Stimulated activated CD8-positive, alpha-beta memory T cell treated with anti-CD3 and anti-CD28 coated beads, Interleukin-7, amount 100 ng/mL, for 48 hours (primary cell): ENCODE measurements at places on chromosomes 11 and 22.

DNA sequence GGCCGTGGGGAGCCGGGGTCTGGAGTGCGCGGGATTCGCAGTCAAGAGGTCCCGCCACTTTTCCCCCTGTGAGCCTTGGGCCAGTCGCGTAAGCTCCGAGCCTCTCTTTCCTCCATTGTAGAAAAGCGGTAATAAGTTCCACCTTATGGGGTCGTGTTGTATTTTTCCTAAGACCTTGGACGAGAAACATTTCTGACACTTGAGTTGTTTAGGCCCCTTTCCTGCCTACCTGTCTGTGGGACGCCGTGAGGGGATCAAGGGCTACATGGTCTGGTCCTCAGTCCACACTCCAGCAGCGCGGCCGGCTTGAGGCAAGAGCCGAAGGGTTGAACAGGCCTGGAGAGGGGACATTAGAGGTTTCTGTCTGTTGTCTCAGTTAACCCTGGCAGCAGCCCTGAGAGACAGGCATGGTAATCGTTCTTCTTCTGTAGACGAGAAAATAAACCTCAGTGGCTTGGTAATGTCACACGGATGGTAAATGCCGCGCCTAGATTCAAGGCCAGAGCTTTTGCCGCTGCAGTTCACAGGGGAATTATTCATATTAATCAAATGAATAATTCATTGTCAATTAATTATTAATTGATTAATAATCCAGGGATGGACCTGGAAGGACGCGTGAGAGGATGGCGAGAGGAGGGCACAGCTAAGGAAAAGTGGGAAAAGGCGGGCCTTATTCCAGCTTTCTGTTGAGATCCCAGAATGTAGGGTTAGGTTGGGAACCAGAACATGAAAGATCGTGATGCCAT is 545 bp downstream of the FEN1 start:
- DNase-seq = no peak

DNA sequence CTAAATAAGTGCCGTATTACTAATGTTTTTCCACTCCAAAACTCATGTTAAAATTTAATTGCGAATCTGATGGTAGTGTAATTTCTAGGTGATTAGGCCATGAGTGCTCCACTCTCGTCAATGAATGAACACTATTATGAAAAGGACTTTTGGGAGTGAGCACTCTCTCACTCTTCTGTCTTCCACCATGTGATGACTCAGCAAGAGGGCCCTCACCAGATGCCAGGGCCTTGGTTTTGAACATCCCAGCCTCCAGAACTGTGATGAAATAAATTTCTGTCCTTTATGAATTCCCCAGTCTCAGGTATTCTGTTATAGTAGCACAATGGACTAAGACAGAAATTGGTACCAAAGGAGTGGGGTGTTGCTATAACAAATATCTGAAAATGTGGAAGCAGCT is 8.1 kb downstream of the JRKL start:
- DNase-seq = no peak

DNA sequence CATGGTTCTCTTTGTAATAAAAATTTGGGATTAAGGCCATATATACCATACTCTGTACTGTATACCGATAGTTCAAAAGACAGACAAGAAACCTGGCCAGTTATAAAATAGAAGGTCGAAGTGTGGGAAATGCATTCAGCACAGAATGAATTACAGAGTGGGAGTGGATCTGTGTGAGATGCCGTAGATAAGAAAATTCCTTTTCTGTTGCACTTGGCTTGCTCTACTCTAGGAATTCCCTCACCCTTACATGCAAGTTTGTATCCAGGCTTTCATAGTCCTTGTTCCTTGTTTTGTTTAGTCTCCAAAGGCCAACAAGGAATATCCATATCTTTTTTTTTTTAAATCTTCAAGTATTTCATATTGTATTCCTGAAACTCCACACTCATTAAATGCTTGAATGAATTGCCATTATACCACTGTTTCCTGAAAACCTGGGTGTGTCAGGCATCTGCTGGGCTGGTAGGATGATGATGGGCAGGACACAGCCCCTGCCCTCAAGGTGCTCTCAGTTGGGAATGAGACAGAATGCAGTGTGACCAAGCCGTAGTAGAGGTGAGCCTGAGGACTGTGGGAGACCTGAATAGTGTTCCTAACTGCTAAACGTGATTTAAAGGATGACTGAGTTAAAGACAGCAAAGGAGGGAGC is 53.5 kb downstream of the TEAD1 start:
- DNase-seq = no peak

DNA sequence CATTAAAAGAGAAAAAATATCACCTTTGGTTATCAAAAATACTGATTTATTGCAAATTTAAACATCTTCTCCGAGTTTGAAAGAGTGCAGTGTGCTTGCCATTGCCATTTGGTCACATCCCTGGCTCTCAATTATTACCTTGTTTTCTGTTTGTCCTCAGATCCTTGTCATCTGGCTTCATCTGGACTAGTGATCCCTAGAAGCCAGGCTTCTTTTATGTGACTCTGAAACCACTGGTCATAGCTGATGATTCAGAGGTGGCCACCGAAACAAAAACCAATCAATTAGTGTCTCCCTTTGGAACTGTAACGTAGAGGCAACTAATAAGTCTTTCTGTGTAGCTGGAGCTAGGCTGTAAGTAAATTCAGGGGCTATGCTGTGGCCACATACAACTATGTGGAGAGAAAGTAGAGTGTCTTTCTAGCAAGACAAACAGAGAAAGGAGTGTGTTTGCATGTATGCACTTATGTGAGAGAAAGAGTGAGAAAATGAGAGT is 237.9 kb downstream of the LUZP2 start:
- no peak for DNase-seq

DNA sequence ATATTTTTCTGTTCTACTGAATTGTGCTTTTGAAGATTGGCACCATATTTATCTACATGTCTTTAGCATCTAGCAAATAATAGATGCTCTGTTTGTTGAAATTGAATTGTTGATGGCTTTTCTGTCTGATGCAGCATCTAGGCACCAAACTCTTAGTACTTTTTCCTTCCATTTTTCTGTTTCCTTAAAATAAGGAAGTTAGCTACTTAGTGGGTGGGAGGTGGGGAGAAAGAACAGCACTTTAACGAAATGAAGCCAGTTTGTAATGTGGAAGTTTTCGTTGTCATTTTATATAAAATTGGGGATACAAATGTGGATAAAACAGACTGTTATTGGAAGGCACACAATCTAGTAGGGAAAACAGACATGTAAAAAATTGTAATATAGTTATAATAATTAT is 76.6 kb downstream of the HIPK3 start:
- no peak for DNase-seq

DNA sequence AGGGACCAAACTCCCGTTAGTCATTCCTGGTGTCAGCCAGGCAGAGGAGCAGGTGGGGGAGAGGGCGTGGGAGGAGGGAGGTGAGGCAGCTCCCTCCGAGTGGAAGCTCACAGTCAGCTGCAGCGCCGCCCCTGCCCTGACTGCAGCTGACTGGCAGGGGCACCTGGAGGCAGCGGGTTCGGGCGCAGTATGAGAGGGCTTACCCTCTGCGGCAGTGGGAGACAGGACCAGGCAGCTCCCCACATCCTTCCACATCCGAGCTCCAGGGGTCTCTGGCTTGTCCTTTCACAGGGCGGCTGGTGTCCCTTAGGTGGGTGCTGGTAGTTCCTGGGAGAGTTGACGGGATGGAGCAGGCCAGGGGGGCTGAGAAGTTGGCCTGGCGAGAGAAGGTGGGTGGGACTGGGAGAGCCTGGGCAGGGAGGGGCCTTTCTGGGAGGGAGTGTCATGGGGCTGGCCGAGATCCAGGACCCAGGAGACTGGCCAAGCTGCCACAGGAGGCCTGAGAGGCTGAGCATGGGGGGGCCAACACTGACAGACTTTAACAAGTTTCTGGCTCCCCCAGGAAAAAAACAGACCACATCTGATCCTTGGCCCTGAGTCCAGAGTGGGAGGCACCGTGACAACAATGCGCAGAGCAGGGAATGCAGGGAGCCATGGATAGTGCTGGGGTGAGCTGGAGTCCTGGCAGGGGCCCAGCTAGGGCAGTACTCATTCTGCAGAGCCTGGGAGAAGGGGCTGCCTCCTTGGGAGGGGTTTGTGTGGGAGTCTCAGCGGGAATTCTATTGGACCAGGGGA is 4.9 kb downstream of the ADORA2A start:
- DNase-seq = no peak

- no peak for DNase-seq
Measured at GRCh38 chr11:91047882-91048281, 825.0 kb upstream of the CHORDC1 start.

DNA sequence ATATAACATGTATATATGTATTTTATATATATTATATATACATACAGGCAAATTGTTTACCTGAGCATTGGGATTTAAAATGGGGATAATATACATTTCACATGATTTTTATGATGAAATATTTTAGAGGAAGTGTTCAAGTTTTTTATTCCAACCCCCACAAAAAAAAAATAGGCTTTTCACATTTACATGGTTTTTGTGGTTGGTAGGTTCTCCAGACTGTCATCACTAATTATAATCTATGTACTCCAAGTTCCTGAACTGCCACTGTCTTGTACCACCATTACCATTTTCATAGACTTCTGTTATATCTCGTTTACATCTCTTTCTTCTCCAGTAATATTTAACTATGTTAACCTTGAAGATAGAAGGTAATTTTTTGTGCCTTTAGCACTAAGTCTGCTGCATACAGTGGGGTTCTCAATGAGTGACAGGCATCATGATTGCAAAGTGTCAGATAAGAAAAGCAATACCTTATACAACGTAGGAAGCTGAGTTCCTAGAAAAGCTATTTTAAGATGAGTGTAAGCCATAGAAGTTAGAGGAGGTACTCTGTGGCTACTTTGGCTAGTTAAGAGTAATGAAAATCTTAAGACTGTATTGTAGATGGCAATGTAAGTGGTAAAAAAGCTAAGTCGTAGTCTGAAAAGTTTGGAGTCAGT is 5.2 kb downstream of the TMEM126A start:
- DNase-seq = no peak

GRCh38 chr11:107182978-107183377 is 164.7 kb upstream of the GUCY1A2 start:
- no peak for DNase-seq

GRCh38 chr11:102564110-102564509 is 33.6 kb upstream of the MMP7 start:
- DNase-seq = no peak

DNA sequence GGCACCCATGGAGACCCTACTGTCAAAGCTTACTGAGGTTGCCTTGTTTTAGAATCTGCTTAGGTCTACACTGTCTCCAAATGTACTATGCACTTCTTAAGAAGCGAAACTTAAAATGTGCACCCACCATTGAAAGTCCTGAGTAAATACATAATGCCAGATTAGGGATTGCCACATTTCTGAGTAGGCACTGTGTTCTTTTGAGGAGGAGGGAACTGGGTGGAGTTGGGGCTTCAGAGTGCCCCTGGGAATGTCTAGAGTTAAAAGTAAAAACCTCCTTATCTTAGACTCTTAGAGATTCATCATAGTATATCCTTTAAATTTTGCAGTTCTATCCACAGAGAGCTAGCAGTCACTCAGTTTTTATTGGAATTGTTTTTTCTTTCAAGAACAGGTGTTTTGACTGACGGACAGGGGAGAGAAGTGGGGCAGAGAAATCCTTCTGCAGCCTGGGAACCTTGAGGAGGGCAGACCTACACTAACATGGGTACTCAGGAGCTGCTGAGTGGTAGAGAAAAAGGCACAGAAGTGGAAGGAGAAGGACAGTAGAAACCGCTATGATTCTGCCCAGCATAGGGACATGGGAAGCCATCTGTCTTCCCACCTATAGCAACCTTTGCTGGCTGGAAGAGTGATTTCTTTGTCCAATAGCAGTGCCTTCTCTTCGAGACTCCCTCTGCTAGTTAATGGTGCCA is 33.4 kb upstream of the MICAL2 start:
- DNase-seq = no peak

DNA sequence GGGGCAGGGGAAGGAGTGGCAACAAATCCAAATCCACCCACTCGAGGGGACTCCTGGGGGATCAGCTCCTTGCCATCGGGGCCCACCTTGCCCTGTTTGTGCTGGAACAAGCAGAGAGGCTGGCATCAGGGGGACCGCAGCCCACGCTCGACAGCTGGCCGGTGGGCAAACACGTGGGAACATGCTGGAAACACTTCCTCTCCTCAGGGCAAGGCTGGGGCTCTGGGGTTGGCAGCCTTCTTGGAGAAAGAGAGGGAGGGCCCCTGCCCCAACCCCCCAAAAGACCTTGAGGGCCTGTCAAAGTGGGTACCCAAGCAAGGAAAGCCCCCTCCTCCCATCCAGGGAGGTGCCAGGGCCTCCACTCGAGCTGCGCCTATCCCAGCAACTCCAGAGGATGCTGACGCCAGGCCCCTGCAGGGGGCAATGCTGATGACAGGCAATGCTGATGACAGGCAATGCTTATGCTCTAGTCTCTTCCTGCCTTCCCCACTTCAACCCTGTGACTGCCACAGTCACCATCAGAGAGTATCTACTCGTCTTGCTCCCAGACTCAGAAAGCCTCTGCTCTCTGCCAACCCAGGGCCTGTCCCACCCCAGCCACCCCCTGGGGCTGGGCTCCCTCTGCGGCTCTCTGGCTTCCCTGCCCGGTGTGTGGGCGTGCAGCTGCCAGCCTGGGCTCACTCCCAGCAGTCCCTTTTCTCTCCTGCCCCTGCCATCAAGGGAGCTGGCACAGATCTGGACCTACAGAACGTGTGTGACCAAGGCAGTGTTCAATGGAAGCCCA is 6.0 kb downstream of the ESS2 start:
- no peak for DNase-seq

DNA sequence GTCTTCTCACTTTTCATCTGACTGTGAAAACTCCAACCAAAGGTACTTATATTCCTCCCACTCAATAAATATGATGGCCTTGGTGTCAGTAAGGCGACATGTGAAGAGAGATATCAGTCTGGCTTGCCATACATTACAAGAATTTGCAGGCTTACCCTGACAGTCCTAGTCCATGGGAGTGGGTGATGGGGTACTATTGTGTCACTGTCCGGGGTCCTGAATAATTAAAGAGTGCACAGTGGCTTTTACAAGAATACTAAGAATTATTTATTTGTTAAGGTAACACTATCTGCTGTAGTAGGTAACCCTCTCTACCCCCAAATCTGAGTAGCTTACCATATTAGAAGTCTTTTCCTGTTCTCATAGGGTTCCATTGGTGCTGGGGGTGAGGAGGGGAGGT is 23.1 kb upstream of the IZUMO1R start:
- DNase-seq = no peak

- DNase-seq = no peak
Measured at GRCh38 chr11:32081129-32081641, 9.7 kb upstream of the RCN1 start.
